ENCODE measurements at places on chromosomes 4 and X. TPM values are rescaled to one million over a fixed set of nuclear protein-coding genes. Genes with fewer than 3 reads are reported as not detected.

GAGE1 gene
- not detected for total RNA-seq

MAGEC3 gene
- not detected for total RNA-seq

CXCL5 gene
- total RNA-seq, result 2.5 TPM

- DNase-seq, result peak; percentile 23
Measured at GRCh38 chr4:182923366-182923765, 6.2 kb upstream of the DCTD start.

DNA sequence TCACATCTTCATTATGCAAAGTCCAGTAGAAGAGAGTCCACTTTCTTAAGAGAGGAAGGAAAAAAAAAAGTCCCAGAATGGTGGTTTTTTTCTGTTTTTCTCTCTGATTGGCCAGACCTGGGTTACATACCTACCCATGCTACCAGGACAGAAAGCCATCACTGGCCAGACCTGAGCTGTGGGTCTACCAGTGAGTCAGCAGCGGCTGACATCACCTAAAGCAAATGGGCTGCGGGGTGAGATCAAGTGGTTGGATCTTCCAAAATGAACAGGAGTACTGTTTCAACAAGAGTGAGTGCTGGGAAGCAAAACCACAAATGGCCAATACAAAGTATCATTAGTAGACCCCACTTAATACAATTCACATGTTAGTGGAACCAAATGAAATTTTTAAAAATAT is 1.6 kb upstream of the NDST3 start:
- DNase-seq, result no peak

DNA sequence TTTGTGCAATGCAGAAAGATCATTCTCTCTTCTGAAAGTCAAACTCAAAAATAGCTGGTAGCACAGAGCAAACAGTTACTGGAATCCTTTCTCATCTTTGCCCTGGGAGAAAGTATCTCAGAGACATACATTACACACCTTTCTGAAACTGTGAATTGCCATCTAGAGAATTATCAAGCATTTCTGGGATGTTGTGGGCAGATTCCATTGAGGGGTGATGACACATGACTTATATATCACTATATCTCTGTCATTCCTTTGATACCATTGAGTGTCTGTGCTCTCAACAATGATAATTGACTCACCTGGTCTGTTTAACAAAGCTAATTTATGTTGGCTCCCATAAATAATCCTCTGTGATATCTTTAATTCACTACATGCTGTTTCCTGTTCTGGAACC is 13.0 kb downstream of the SLIT2 start:
- no peak for DNase-seq

- DNase-seq, result no peak
Measured at GRCh38 chrX:23784470-23785331, 1.7 kb downstream of the SAT1 start.

GRCh38 chr4:93730251-93730650 is 98.3 kb upstream of the ATOH1 start:
- no peak for DNase-seq

DNA sequence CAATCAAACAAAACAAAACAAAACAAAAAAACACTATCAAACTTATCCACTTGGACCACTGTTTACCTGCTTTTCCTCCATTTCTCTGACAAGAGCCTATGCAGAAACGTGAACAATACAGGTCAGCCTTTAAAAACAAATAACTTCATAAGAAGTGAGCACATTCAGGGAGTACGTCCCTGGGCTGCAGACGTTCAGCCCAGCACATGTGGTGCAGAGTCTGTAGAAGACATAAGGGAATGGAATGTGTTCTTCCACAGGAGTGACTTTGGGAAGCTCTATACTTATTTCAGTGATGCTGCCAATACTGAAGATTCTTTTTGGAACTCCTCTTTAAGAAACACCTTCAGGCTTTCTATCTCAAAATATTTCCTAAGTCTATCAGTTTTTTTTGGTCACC is 120.6 kb downstream of the SPRY1 start:
- no peak for DNase-seq

DNA sequence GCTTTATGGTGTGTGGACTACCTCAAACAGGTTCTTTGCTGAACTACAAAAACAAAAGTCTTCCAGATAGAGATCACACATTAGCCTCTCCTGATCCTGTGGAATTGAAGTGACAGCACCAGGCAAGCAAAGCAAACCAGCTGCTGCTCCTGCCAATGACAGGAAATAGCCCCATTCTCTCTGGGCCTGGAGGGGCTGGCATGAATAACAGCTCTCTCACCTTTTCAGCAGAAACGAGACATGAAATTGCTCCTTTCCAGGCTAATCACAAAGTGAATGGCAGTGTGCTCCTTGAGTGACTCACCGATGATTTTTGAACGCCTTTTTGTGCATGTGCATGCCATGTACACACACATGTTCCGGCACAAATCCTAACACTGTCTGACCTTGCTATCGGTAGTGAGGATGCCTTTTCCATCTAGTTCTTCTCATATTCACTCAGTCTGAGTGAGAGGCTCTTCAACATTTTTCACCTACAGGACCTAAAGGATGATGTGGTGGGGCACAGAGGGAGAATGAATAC is 24.4 kb downstream of the MFAP3L start:
- DNase-seq, result no peak

- DNase-seq, result no peak
Measured at GRCh38 chr4:124483048-124483906, 229.3 kb downstream of the ANKRD50 start.

- no peak for DNase-seq
Measured at GRCh38 chrX:110125446-110126162, 122.7 kb downstream of the TMEM164 start.

Data from left lung (tissue), 14 donors.